KG1 (cell line): ENCODE measurements at places on chromosomes 12 and 14.

- no peak for DNase-seq
Measured at GRCh38 chr12:49501895-49502294, 36.9 kb upstream of the KCNH3 start.

GRCh38 chr12:47099610-47100009 is 19.9 kb upstream of the AMIGO2 start:
- no peak for DNase-seq

DNA sequence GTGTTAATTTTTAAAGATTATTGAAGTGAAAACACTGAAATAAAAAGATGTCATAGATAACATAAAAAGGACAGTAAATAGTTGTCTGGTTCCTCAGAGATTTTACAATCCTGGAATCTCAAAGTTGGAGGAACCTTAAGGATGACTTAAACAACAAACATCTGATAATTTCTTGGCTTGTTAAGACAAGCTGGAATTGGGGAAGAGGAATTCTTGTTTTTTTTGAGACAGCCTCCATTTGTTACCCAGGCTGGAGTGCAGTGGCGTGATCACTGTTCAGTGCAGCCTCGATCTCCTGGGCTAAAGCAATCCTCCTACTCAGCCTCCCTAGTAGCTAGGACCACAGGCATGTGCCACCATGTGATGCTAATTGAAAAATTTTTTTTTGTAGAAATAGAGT is 2.3 kb downstream of the ZNF410 start:
- DNase-seq = no peak

- no peak for DNase-seq
Measured at GRCh38 chr12:74476234-74476633, 61.4 kb upstream of the ATXN7L3B start.

- no peak for DNase-seq
Measured at GRCh38 chr14:92412912-92413311, 89.9 kb downstream of the SLC24A4 start.

- DNase-seq = no peak
Measured at GRCh38 chr12:7650091-7650490, 15.6 kb downstream of the APOBEC1 start.
